NCI-H146 (cell line): ENCODE measurements at places on chromosomes 4 and X.

GRCh38 chrX:150574559-150575418 lies 6.4 kb downstream of the MTM1 start:
- no peak for DNase-seq

- DNase-seq = no peak
These were observed 91.9 kb downstream of the DHRSX start for GRCh38 chrX:2408856-2409255.

DNA sequence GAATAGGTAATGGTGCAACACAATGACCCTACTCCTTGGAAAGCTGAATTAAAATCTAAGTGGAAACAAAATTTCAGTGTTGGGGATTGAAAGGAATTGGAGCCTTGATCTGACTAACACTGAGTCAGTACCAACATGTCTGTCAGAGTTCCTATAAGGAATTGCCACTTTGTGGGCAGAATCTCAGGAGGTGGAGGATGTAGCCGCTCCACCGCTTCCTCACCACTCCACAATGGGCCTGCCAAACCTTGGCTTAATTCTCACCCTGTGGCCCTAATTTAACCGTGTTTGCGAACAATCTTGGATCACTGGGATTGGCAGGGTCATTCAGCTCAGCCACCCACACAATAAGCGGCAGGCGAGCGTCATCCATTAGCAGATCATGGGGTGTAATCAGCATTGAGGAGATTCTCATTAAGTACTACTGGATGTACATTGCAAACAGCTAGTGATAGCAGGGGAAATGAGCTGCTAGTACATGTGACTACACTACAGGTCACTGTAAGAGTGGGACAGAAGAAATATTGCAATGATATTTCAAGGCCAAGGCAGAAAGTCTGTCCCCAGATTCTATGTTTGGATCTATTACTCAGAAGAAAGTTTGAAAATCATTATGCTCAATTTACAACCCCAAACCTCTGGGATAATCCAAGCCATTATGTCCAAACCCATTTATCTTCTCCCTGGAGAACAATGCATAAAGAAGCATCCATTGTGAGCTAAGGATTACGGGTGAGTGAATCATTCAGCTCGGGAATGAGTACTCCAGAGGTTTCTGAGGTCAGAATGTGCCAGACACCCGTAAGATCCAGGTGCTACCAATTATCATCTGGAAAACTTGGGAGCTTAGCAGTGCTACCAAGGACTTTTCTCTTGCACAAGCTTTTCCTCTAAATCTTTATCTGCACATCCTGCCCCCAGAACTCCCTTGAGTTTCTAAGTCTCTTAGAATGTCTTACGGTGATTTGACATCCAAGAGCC lies 5.8 kb downstream of the SRPX start:
- no peak for DNase-seq

DNA sequence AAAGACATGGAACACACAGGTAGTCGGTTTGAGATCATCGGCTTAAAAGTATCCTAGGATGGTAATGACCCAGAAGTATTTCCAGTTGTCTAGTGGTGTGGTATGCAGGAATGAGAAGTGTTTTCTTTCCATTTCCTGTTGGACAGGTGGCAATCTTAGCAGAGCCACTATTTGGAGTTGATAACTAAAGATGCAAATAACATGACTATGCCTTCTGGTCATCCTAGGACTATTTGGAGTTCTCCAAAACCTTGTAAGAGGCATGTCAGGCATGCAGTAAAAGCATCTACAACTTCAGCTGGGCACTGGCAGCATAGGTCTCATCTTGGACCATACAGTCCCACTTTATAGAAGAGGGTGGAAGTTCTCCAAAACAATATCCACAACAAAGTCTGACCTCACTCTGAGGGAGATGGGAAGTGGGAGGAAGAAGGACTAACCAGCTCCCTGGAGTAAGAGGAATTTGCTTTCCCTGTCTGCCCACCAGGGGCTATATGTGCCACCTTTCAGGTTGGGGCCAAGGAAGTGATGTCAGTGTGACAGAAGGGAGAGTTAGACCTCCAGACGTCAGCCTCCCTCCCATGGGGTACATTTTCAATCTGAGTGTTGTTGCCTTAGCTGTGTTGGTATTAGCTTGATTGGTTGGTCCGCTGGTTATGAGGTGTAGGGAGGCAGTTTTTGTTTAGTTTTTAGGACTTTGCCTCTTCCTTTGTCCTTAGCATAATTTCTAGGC lies 101.2 kb upstream of the MYOZ2 start:
- DNase-seq = no peak

DNA sequence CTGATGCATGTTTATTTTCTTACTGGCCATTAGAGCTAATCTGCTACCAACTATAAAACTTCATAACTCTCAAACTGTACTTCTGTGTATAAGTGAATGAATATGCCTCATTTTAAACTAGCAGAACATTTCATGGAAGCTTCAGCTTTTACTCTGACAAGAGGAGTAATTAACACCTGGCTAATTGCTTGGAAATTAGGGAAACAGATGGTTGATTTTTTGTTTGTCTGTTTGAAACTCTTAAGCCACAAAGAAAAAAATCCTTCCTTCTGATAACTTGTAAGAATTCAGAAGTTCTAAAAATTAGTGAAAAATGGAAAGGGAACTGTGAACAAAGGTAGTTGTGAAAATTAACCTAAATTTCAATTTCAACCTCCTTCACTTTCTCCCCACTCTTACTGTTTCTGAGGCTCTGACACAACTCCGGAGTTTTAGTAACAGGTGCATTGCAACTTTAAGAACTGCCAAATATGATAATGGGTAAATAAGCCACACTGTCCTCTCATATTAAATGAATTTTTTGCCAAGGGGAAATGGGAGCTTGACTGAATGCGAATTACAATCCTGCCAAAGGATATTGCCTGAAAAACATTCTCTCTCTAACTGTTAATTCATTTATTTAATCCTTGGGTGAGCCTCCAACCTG lies 1.0 kb downstream of the EGF start:
- DNase-seq = no peak

GRCh38 chrX:44980883-44981282 lies 107.9 kb downstream of the KDM6A start:
- no peak for DNase-seq
